AML-193 (cell line): ENCODE measurements at places on chromosomes 7 and 10.

DNA sequence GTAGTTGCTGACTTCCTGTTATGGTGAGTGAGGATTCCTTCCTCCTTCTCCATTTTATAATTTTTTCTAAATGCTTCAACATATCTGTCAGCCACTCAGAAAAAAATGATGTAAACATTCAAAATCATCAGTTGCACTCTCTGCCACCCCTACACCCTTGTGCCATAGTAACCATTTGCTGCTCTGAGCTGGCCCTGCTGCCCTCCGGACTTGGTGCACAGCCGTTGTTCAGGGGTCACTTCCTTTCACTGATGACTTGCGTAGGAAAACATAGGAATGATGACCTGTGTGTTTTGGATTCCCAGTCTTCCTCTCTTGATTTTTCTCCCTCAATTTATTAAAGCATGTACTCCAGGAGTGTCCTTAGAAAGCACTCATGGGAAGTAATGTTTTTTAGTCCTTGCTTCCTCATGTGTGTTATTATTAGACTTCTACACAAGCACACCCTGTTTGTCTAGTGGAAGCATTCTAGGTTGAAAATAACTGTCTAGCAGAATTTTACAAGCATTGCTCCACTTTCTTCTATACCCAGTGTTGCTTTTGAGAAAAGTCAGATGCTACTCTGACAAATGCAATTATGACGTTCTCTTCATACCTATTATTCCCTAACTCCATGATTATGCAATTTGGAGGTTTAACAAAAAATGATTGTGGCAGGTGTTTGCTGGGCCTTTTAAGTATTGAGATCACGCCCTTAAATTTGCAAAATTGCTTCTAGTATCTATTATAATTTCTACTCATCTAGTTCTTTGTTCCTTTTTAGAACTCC lies 62.6 kb upstream of the MTPN start:
- no peak for DNase-seq

DNA sequence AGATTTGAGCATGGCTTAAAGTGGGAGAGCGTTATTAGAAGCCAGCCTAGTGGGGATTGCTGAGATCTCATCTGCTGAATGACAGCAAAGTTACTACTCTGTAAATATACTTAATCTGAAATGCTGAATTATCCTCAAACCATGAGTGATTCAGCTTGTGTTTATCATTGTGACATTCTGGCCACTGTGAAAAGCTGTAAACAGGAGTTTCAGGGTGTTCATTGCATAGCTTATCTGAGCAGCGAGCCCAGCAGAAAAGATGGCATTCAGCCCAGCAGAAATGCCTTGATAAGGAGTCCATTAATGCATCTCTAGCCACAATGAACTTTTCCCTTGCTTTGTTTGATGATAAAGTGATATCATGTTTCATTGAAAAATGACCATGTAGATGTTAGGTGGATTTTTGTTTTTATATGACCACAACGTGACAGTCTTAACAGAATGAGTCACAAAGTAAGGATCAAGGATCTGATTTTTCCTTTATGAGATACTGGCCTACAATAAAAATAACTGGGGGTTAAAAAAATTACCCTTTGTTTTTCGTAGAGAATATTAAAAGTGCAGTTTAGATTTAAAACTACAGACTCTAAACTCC lies 7.8 kb downstream of the TES start:
- no peak for DNase-seq

DNA sequence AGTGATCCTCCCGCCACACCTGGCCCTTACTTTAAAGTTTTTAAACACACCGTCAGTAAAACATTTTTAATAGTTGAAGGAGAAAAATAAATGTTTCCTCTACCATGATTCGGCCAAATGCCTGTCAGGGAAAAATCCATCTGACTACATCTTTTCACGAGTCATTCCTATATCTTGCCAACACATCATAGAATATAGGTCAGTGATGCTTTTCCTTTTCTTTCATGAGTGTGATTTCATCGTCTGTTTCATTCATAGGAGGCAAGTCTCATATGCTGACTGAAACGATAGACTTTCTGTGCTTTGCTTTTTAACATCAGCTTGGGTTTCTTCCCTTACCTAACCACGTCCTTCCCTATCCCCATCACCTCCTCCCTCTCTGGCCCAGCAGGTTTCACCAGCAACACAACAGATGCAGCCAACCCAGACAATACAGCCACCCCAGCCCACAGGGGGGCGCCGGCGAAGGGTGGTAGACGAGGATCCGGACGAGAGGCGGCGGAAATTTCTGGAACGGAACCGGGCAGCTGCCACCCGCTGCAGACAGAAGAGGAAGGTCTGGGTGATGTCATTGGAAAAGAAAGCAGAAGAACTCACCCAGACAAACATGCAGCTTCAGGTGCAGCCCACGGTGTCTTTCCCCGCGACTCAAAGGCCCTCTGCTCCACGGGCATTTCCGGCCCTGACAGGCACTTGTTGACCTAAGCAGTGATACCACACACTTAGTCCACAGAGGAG lies 149.2 kb downstream of the TRIL start:
- no peak for DNase-seq

- no peak for DNase-seq
These were observed 21.6 kb downstream of the TAS2R41 start for GRCh38 chr7:143499246-143499645.

- DNase-seq, result no peak
These were observed 176.6 kb upstream of the MKI67 start for GRCh38 chr10:128302808-128303207.

GRCh38 chr7:106369352-106369751 lies 84.6 kb upstream of the NAMPT start:
- no peak for DNase-seq

DNA sequence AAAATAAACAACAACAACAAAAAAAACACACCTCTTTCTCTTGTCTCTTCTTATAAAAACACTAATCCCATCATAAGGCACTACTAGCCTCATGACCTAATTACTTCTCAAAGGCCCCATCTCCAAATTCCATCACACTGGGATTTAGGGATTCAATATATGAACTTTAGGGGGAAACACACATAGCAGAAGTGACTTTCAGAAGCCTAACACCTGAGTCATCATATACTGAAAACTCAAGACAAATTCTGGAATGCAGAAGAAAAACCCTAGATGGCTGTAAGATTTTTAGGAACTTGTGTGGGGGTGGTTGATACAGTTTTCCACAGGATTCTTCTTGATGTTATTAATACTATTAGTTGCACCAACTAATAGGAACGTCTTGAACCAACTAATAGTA lies 33.7 kb upstream of the CSTF2T start:
- DNase-seq, result no peak

DNA sequence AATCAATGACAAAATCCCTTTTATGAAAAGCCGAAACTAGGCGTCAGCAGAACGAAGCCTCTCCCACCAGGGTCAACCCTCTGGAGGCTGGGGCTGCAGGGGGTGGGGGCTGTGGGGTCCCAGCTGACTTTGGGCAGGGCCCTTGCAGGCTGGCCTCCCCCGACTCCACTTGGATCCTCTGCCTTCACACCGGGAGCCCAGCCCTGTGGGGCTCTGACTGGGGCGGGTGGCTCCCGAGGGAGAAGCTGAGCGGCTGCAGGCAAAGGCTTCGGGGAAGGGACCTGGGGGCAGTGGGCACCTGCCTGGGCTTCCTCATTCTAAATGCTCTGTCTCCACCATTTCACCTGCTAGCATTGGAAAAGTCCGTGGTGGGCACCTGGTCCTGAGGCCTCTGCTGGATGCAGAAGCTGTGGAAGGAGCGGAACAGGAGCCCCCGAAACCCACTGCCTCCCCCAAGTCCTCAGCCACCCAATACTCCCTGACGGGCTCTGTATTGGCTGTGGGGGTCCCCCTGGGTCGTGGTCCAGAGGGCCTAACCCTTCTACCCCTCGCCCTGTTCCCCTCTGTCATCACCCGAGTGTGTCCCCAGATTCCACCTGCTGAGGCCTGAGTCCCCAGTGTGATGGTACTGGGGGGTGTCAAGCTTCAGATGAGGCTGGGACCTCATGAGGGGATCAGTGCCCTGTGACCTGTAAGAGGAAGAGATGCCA lies 108.6 kb downstream of the DNAJB6 start:
- no peak for DNase-seq

DNA sequence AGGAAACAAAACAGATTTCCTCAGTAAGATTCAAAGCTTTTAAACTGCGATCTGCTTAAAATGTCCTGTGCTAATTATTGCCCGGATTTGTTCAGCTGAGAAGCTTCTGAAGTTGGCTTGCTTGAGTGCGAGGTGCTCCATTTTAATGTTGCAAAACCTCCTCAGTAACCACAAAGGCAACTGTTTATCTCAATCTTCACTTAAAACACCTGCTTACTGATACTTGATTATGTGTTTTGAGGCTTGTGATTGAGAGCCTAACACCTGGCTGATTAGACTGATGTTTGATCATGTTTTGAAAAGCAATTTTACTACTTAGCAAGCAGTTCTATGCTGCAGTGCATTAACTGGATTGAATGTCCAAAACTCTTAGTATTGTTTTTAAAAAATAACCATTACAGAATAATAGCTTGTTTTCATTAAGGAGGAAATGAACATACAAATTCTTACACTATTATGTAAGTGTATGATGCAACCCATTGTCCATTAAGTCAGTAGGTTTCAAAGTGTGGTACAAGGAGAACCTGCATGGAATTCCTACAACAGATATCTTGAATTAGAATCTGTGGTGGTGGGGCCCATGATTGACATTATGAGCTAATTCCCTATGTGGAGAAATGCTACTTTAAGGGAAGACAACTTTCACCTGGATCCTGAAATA lies 96.9 kb upstream of the FAM180A start:
- no peak for DNase-seq

DNA sequence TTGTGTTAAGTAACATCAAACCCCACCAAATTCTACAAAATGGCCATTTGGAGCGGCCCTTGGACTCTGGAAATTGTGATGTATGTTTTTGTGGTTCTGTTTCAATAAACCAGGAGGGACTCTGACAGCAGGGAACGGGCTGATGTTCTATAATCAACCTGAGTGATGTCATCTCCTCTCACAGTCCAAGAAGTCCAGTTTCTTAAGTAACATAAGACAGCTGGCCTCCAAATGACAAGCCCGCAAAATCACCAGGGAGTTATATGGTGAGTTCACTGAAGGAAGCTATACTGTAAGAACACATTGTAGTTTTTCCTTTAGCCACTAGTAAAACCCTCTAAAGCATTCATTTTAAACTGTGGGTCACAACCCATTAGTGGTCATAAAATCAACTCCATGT lies 34.0 kb downstream of the GOT1 start:
- no peak for DNase-seq

DNA sequence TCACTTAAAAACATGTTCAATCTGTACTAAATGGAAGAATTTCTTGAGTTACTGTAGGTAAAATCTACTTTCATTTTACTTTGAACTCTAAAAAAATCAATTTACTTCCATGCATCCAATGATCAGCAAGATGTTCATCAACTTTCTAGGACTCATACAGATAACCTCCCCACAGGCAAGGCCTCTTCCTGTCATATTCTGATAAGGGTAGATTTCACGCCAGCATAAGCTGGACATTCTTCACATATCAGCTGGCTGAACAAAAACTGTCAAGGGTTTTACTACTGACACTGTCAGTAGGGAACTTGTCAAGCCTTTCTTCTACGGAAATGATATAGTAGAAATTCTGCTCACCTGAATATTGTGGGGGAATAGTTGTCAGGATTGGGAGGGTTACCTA lies 244.9 kb downstream of the THSD7A start:
- DNase-seq, result no peak

DNA sequence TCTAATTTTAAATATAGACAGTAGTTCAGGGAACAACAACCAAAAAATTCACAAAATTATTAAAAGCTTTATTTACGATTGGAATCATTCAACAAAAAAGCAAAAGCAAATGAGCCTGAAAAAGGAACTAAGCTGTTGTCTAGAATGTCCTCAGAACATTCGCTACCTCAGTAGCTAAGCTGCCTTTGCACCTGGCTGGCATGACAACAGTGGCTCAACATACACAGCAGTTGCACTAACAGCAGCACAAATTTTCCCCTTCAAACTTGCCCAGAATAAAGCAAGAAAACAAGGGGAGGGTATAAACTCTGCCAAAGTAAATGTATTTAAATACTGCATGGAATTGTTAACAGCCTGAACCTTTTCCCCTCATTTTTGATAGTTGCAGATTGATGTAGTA lies 70.4 kb upstream of the GRID1 start:
- DNase-seq, result no peak

- DNase-seq, result no peak
These were observed 209.0 kb upstream of the NPVF start for GRCh38 chr7:25437308-25437707.

- no peak for DNase-seq
These were observed 12.7 kb upstream of the VDAC2 start for GRCh38 chr10:75197906-75198305.

- peak; percentile 49 for DNase-seq
These were observed 240.1 kb downstream of the ELMO1 start for GRCh38 chr7:37208528-37208927.

GRCh38 chr10:98373260-98374040 lies 41.5 kb downstream of the PYROXD2 start:
- DNase-seq, result no peak
